ENCODE measurements at places on chromosomes 3 and 15. TPM values are rescaled to one million over a fixed set of nuclear protein-coding genes. Genes with fewer than 3 reads are reported as not detected.

The ANKRD63 gene
- total RNA-seq, result 0.28 TPM

The C3orf22 gene
- total RNA-seq, result not detected

The SAMMSON gene
- total RNA-seq, result not detected

The OR5K2 gene
- total RNA-seq, result not detected

DNA sequence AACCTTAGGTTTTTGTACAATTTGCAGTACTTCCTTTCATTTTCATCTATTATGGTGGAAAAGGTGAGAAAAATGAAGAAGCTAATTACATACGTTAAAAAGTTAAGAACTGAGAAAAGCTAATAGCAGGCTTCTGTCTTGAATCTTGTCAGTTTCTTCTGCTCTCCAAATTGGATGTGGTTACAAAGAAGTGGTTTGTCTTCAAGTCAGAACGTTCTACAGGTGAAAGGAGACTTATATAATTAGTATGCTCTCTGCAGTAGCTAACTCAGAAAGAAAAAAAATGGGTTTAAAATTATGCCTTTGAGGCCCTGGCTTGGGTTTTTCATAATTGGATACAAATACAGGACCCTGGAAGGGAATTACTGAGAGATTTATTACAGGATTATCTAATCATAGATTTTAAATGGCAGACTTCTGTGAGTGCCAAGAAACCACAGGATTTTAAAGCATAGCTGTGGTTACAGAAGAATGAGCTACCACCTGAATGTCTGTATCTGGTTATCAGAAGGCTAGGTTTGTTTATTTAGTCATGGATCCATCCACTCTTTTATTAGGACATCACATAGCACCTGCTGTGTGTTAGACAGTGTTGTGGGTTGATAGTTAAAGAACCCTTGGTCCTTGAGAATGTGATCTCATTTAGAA is 528.1 kb upstream of the MCTP2 start:
- no peaks in the 10 kb centered on the region for H3K27me3 ChIP-seq
- no peaks in the 10 kb centered on the region for H3K4me1 ChIP-seq
- H3K36me3 ChIP-seq, result no peaks in the 10 kb centered on the region
- no peak overlapping the region for H3K4me3 ChIP-seq
- H3K27ac ChIP-seq, result no peak overlapping the region
- no peak for DNase-seq

DNA sequence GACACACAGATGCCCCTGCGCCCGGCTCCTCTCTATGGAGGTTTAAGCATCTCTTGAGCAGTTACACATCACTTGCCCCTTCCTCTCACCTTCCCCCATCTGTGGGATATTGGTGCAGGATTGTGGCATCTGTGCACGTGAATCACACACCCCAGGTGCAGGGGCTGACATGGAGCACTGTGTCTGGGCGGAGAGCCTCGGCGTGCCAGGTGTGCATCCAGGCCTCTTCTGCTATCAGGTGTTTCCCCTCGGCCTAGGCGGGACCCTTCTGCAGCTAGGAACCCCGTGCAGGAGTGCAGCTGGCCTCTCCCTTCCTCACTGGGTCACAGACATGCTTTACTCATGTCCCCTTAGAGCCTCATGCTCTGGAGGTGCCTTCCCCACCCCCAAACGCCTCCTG is 33.4 kb upstream of the MUC13 start:
- H3K36me3 ChIP-seq, result no peaks in the 10 kb centered on the region
- no peak overlapping the region for H3K27ac ChIP-seq
- no peaks in the 10 kb centered on the region for H3K27me3 ChIP-seq
- no peak for DNase-seq

- DNase-seq, result no peak
- H3K36me3 ChIP-seq, result no peaks in the 10 kb centered on the region
- H3K4me1 ChIP-seq, result no peaks in the 10 kb centered on the region
- H3K4me3 ChIP-seq, result no peak overlapping the region
Measured at GRCh38 chr3:9167222-9167621, 82.2 kb downstream of the SRGAP3 start.

GRCh38 chr3:169077394-169077906 is 586.1 kb downstream of the MECOM start:
- no peak overlapping the region for H3K4me3 ChIP-seq
- H3K27me3 ChIP-seq, result no peaks in the 10 kb centered on the region
- H3K4me1 ChIP-seq, result no peaks in the 10 kb centered on the region
- H3K27ac ChIP-seq, result no peak overlapping the region
- DNase-seq, result no peak

DNA sequence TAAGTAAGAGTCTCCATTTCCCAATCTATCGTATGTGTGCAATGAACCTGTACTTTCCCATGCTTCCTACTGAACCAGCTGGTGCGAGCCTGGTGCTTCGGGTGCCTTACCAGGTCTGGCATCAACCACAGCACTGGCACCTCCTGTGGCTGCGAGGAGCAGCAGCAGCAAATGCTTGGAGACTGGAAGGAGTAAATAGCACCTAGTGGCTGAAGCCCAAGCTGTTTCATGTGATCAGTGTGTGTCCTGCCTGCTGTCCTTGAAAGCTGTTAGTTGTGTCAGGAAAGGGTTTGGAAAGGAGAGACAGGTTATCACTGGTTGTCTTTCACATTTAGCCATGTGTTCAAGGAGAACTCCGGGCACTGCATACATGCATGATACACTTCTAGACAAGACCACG is 31.8 kb downstream of the PCOLCE2 start:
- H3K36me3 ChIP-seq, result no peaks in the 10 kb centered on the region
- DNase-seq, result no peak
- no peak overlapping the region for H3K27ac ChIP-seq
- no peak overlapping the region for H3K4me3 ChIP-seq
- H3K4me1 ChIP-seq, result peaks cover 6% of the 10 kb centered on the region

- peak overlapping the region; percentile 55 for H3K27ac ChIP-seq
- no peak overlapping the region for H3K4me3 ChIP-seq
- no peaks in the 10 kb centered on the region for H3K27me3 ChIP-seq
- peak; percentile 46 for DNase-seq
- H3K36me3 ChIP-seq, result no peaks in the 10 kb centered on the region
Measured at GRCh38 chr3:178260887-178261565, 275.2 kb upstream of the KCNMB2 start.

DNA sequence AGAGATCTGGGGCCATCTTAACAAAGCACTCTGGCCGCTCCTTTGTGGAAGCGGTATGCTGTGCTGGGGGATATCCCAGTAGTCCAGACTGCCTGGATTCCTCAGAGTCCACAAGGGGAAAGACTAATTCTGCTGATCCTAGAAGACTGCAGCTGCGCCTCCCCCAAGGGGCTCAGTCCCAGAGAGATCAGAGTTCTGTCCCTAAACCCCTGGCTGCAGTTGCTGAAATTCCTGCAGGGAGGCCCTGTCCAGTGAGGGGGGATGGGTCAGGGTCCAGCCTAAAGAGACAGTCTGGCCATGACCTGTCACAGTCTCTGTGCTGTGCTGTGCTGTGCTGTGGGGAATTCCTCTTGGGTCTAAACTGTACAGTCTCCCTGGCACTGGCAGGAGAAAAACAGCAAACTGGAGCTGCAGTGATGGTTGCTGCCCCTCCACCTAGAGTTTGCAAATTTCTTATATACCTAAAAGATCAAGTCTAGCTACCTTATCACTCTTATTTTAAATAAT is 575.1 kb upstream of the UBE2E2 start:
- no peak overlapping the region for H3K4me3 ChIP-seq
- no peaks in the 10 kb centered on the region for H3K4me1 ChIP-seq
- H3K27me3 ChIP-seq, result no peaks in the 10 kb centered on the region

- no peak for DNase-seq
- H3K4me3 ChIP-seq, result no peak overlapping the region
- H3K27me3 ChIP-seq, result no peaks in the 10 kb centered on the region
- H3K27ac ChIP-seq, result no peak overlapping the region
- no peaks in the 10 kb centered on the region for H3K36me3 ChIP-seq
Measured at GRCh38 chr3:119025171-119025795, 9.4 kb downstream of the IGSF11 start.
